ENCODE measurements at places on chromosomes 2 and 18. TPM values are rescaled to one million over a fixed set of nuclear protein-coding genes. Genes with fewer than 3 reads are reported as not detected.

DNA sequence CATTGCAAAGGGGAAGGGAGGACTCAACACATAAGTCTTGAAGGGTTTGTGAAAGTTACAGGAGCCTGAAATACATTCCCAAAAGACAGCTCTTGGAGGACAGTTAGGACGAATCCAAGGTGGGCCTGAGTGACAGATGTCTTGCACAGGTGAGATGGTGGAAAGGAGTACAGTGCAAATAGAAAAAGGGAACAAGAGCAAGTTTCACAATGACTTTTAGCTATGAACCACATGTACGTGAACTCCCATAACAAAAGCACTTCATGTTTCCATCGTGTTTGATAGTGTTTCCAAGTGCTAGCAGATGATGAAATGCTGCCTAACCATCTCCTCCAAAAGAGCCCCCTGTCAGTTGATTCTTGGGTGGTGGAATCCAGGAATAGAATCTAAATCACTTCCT lies 1.8 kb downstream of the IL18RAP start:
- no peak for DNase-seq

- DNase-seq: no peak
These were observed 172.6 kb upstream of the PID1 start for GRCh38 chr2:229443546-229444268.

Gene NOL4
- 0.74 TPM for total RNA-seq

GRCh38 chr2:3522961-3523421 lies 3.7 kb upstream of the ADI1 start:
- no peak for DNase-seq

Data from H9 (cell line).